ENCODE measurements at places on chromosomes 1 and 21.
A peak's percentile ranks its signal among the peaks of the same experiment; 100 is the strongest.

- no peak for DNase-seq
Observed at GRCh38 chr1:1529321-1529720, 11.1 kb downstream of the TMEM240 start.

DNA sequence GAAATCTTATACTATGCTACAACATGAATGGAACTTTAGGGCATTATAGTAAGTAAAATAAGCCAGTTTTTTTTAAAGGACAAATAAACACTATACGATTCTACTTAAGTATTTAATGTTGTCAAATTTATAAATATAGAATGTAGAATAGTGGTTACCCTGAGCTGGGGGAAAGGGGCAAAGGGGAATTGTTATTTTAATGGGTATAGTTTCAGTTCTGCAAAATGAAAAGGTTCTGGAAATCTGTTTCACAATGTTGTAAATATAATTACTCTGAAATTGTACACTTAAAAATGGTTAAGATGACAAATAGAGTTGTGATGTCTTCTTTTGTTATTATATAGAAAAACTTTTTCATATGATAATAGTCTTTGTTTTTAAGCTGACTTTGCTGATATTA lies 366.3 kb downstream of the MRPL39 start:
- no peak for DNase-seq

DNA sequence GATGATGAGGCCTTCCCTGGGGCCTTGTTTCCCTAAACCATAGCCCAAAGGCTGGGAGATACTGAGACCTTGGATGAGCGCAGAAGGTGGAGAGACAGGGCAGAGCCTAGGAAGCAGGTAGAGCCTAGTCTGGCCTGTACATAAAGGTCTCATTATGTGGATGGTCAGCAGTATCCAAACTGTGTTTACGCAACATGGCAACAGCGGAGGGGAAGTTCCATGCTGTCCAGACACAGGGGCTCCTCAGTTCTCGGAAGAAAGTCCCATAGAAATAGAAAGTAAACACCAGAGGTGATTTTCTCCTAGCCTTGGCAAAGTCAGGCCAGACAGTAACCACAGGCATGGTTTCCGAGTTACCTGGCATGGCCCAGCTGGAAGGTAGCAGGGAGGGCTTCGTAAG lies 42.1 kb upstream of the MPZL1 start:
- DNase-seq, result no peak

DNA sequence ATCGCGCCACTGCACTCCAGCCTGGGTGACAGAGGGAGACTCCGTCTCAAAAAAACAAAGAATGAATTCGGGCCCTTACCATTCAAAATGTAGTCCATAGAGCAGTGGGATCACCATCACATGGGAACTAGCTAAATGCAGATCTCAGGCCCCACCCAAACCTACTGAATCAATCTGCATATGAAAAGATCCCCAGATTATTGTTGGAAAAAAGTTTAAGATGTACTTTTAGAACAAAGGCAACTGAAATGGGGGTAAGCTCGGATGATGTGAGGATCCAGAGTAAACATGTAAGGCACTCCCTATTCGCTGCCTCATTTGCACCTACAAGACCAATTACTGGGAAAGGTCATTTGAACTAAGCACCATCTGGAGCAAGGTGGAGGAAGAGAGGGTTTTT lies 803 bp upstream of the FLAD1 start:
- no peak for DNase-seq

DNA sequence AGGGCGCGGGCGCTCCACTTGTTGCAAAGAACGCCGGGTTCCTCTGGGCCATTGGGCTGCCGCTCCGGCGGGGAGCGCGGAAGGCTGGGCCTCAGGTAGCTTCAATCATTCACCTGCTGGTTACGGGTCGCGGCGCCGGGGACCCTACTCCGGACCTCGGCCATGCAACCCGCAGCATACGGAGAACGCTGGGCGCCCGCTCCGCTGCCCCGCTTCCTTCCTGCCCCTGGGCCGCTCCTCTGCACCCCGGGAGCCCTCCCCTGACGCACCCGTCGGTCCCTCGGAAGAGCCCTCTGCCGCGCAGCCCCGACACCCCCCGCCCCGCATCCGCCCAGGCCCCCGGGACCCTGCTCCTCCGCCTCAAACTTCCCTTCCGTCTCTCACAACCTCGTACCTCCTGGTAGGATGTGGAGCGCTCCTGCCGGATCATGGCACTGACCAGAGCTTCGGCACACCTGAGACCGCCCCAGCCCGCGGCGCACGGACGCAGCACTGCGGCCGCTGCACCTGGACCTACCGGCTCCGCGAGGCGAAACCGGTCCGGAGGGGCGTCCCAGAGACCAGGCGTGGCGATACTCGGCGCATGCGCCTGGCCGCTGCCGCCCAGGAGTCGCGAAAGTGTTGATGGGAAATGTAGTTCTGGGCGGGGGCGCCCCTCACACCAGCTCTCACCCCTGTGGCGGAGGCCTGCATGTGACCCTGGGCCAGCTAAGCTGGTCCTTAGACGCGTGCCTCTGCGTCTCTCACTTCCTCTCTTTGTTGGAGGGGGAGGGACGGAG lies at the start of gene PACC1:
Gene PACC1 (minus strand): TSS at position 559 of the 779 bp plus-strand sequence. CDS start 129 bp downstream, at position 430.
- peak; percentile 94 for DNase-seq

DNA sequence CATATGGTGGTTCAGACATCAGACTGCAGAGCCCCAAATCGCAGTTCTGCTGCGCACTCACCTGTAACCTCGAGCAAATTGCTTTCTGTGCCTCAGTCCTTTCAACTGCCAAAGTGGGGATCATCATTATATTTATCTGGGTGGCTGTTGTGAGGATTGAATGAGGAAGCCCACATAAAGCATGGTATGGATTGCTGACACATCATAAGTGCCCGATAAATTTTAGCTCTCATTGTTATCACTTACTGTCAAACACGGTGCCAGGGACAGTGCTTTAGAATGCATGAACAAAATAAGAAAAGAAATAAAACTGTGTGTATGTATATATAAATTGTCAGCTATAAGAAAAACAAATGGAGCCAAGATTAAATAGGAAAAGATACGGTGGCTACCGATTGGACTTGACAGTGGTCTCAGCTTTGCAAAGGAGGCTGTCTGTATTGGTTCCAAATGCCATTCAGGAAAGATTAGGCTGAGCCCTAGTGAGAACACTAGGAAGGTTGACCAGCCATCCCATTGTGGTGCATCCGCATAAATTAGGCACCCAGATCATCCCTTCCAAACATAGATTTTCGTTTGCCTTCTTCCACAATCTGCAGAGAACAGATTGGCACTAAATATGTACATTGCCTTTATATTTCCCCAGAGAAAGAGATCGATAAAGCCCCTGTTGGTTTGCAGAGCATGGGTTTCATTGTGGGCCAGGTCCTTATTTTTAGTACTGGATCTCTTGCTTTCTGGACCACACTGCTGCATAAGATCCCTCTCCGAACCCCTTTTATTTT lies 91.8 kb upstream of the KAZN start:
- DNase-seq, result no peak

DNA sequence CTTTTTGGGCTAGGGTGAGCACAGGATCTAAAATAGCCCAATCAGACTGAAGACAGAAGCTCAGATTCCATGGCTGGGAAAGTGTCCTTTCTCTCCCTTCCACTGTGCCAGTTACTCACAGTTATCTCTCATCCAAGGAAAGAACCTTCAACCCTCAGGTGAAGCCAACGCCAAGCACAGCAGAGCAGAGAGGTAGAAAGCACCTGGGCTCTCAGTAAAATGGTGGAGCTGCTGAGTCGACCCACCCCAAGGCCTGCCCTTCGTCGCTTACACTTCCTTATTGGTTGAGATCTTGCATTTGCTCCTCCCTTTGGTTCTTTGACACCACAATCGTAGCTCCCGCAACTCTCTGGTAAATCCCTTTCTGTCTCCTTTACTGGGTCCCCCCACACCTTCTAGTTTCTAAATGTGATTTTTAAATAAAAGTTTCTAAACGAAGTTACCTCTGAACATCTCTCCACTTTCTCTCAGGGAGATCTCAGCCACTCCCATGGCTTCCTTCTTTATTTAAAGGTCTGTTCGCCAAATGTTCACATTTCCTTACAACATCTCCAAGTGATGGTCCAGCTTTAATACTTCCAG lies 27.5 kb upstream of the SLC30A1 start:
- DNase-seq, result peak; percentile 66

- DNase-seq, result no peak
Observed at GRCh38 chr1:182086136-182086535, 24.6 kb upstream of the ZNF648 start.

DNA sequence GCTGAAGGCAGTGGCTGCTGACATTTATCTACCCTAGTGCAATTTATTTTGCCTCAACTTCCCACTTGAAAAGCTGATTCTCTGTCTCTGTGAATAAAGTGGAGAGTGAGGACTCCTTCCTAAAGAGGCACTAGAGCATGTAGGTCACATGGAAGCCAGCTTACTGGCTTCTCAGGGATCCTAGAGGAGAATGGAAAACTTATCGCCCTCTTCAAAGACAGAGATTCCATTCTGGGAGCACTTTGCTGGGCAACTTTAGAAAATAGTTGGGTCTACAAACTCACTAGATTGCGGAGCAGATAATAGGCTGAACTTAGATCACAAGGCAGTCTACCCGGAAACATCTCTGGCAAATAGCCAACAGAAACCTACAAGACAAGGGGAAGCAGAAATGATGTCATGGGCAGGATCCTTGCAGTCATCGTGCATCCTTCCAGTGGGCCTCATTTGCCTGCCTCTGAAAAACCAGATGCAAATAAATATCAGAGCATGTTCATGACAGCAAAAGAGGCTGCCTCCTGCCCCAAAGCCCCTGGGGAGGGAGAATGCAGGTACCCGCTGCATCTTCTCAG lies 104.8 kb upstream of the BARHL2 start:
- no peak for DNase-seq

GRCh38 chr1:155946633-155947219 lies 5.3 kb downstream of the RXFP4 start:
- no peak for DNase-seq

GRCh38 chr21:25039461-25040380 lies 567.6 kb downstream of the MRPL39 start:
- peak; percentile 62 for DNase-seq

DNA sequence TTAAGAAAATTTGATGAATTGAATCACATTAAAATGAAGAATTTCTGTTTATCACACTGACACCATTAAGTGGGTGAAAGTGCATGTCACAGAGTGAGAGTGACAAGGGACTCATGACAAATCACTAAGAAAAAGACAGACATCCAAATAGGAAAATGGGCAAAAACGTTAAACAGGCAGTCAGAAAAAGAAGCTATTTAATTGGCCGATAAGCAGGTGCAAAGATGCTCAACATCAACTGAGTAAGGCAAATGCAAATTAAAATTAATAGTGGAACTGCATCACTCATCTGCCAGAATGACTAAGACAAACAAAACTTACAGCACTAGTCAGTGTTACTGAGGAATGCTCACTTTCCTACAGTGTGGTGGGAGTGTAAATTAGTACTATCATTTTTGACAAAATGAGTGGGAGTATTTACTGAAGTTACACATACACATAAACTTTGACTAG lies 39.2 kb upstream of the RUNX1 start:
- no peak for DNase-seq

DNA sequence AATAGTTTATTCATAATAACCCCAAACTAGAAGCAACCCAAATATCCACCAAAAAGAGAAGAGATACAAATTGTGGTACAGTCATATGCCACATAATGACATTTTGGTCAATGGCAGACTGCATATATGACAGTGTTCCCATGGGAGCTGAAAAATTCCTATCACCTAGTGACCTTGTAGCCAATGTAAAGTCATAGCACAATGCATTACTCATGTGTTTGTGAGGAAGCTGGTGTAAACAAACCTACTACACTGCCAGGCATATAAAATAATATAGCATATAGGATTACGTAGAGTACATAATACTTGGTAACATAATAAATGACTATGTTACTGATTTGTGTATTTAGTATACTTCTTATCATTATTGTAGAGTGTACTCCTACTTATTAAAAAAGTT lies 29.5 kb upstream of the SLFNL1 start:
- no peak for DNase-seq

- DNase-seq, result no peak
Observed at GRCh38 chr1:183869664-183870063, 64.7 kb downstream of the RGL1 start.

DNA sequence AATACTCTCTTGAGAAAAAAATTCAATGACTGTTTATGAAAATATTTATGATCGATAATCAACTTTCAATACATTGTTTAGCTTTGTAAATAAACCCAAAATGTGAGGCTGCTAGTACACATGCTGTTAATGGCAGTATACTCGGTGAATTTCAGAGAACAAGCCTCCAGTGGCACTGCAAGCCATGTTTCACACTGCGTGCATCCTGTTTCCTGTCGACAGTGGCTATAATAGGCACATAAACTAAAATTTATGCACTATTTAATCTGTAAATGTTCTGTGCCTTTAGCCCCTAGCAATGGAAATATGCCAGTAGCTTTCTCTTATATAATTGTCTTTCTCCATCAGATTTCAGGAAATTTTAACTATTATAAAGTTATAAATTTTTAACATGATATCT lies 26.3 kb upstream of the RGS18 start:
- no peak for DNase-seq

GRCh38 chr21:29730281-29730680 lies 209.5 kb downstream of the GRIK1 start:
- no peak for DNase-seq

- DNase-seq, result no peak
Observed at GRCh38 chr1:78007677-78008341, 3.1 kb downstream of the DNAJB4 start.

DNA sequence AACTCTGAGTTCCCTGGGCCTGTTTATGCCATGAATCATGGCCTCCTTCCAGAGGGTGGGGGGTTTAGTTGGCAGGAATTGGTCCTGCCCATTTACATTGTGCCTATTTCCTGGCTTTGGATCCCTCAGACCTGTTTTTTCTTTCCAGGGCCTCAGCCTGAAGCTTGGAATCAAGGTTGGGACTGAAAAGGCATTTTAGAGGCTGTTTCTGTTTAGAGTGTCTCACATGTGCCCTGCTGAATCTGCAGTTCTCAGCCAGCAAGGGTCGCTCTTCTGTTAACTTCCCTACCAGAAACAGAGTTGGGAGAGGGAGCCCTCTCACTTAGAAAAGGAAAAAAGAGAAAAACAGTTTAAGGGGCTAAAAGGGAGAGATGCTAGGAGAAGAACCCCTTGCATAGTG lies 191.1 kb downstream of the PTPRC start:
- DNase-seq, result no peak

DNA sequence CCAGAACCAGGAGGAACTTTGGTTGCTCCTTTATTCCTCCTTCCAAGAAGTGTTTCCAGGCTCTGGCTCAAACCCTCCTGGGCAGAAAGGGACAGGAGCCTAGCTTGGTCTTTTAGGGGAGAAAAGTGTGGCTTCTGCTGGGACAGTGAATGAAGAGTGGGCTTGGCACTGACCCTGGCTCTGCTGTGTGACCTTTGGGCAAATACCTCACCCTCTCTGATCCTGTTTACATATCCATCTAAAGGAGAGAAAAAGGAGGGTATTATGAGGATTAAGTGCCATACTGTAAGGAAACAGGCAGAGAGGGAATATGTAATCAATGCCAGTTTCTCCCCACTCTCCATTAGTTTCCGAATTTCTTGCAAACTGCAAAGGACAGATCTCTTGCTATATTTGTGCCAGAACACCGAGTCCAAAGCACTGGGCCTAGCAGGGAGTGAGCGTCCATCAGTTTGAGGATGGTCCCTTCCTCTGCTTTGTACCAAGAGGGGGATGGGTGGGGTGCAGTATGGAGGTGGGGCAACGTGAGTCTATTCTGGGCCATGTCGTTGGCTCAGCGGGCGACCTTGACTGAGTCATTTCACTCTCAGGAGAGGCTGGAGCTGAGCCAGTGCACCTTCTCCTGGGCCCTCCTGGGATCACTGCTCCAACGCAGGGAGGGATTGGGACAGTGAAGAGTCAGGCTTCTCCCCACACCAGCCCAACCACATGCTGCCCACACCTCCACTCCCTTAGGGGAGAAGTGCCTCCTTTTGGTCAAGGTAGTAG lies 38.4 kb downstream of the IGSF21 start:
- no peak for DNase-seq

Measured in AML-193 (cell line).